ENCODE measurements at places on chromosomes 11 and 22. TPM values are rescaled to one million over a fixed set of nuclear protein-coding genes. Genes with fewer than 3 reads are reported as not detected.
A peak's percentile ranks its signal among the peaks of the same experiment; 100 is the strongest.

PLA2G3 gene
- not detected for total RNA-seq

TOLLIP gene
- 19.8 TPM for total RNA-seq

OSBP2 gene
- total RNA-seq: 1.3 TPM

KCNJ5 gene
- not detected for total RNA-seq

- peak; percentile 92 for DNase-seq
These were observed 8.8 kb upstream of the PDGFB start for GRCh38 chr22:39253435-39254070.

PATE4 gene
- total RNA-seq: not detected
